ENCODE measurements at places on chromosomes 7 and 10.
A peak's percentile ranks its signal among the peaks of the same experiment; 100 is the strongest.

- DNase-seq, result no peak
Observed at GRCh38 chr7:129875160-129875559, 77.6 kb downstream of the UBE2H start.

GRCh38 chr10:98696516-98696915, 249.8 kb upstream of the HPS1 start:
- DNase-seq, result no peak

- DNase-seq, result peak; percentile 58
Observed at GRCh38 chr10:75165684-75166622, 44.6 kb upstream of the VDAC2 start.

GRCh38 chr10:52499281-52499680, 185.2 kb downstream of the DKK1 start:
- DNase-seq, result no peak

DNA sequence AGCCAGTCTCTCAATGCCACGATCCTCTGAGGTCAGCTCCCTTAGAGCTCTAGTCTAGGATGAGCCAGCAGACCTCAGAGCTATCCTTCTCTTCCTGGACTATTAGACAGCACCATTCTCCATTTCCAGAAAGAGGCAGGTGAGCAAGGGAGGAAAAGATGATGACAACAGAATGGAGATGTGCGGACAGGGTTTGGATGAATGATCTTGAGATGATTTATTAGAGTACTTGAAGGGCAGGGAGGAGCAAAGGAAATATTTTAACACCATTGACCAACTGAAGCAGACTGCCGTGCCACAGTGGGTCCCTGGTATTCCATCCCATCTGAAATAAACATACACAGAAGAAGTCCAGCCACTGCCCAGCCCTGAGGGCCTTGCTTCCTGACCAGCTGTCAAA, 94.3 kb downstream of the CFAP58 start:
- DNase-seq, result no peak

GRCh38 chr7:108314049-108314448, 142.2 kb downstream of the NRCAM start:
- DNase-seq, result no peak

DNA sequence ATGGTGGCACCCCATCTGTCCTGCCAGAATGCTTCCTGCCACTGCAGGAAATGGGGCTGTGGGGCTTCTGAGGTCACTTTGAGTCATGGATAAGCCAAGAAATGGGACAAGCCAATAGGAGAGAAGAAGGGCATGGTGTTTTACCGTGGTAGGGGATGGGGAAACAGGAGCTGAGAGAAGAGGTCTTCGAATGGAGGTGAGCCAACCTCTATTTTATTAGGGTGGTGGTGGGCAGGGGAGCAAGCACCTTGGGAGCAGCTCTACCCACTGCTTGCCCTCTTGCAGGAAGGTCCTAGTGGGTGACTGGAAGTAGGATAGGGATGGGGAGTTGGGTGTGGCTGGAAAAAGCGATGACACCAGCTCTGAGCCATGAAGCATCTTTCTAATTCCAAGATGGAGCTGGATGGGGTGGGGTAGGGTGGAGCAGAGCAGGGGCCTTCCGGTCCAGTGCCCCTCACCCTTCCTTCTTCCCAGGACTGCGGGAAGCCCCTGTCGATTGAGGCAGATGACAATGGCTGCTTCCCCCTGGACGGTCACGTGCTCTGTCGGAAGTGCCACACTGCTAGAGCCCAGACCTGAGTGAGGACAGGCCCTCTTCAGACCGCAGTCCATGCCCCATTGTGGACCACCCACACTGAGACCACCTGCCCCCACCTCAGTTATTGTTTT, 9.1 kb downstream of the ZYX start:
- DNase-seq, result no peak

DNA sequence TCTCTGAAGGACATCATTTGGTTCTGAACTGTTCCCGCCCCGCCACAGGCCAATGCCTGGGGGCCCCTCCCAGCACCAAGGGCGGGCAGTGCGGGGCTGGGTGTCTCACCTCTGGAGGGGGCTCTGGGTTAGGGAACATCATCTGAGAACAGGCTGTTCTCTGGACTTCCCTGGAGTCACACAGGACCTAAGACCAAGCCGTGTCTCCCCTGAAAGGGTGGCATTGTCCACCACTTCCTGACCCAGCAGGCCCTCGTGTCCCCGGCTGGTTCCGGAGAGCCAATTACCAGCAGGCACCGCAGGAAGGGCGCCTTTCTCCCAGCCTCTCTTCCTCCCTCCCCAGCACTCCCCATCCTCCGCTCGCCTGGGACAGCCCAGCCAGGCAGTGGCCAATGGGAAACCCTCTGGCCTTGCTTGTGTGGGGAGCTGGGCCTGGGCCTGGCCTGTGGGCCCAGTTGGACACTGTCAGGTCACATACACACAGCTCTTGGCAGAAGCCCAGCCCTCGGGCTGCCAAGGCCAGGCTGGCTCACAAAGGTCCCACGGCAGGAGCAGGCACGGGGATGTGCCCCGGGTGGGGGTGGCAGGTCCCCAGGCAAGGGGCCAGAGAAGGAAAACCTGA, 119.5 kb downstream of the SPDYE5 start:
- DNase-seq, result no peak

DNA sequence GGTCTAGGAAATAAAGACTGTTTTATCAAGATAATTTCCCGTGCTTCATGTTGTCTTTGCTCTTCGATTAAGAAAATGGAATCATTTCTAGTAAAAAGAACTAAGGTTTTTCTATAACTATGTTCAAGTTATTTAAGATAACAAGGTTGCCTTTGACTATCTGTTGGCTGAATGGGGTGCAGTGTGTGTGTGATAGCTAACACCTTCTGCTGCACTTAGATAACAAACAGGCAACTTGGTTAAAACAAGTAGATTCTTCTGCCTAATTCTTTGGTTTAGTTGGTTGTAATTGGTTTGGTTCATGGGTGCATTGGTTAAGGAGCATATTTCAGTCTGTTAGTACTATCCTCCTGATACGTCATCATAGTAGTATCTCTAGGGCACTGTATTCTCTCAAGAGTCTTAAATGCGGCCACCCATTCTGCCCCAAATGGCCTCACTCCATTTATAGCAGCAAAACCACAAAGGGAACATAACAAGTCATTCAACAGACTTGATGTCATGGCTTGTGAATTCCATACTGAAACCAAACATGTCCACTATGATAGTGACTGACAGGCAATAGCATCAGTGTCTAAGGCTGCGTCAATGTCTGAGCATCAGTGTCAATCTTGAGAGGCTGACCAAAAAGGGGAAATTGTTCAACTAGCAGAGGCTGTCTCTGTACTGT, 55.7 kb downstream of the CCDC3 start:
- no peak for DNase-seq

- DNase-seq, result no peak
Observed at GRCh38 chr7:6168477-6168868, 104.0 kb downstream of the CYTH3 start.

- no peak for DNase-seq
Observed at GRCh38 chr10:71893920-71894319, 42.9 kb upstream of the PSAP start.

DNA sequence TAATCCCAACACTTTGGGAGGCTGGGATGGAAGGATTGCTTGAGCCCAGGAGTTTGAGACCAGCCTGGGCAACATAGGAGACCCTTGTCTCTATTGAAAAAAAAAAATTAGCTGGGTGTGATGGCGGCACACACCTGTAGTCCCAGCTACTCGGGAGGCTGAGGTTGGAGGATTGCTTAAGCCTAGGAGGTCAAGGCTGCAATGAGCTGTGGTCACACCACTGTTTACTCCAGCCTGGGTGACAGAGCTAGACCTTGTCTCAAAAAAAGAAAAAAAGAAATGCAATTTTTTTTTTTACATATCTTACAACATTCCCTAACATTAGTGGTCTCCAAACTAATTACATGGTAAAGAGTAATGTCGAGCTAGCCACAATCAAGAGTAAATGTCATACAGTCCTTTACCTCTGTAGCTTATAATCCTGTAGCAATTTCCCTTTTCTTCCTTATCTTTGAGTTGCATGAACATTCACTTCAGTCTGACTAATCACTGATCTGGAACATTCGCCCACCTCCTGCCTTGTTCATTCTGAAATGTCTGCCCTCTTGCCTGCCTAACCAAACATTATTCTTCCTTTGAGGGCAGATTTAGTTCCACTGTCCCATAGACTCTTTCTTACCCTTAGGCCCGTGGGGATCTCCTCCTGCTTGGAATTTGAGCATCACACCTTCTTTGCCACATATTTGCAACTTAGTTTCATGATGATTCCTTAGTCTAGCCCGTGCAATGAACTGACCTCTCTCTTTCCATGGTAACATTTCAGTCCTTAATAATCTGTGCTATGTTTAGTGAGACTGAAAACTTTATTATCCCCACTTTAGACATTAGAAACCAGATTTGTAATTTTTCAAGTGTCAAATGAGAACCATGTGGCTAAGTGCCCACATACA, 4.8 kb upstream of the VCL start:
- no peak for DNase-seq

DNA sequence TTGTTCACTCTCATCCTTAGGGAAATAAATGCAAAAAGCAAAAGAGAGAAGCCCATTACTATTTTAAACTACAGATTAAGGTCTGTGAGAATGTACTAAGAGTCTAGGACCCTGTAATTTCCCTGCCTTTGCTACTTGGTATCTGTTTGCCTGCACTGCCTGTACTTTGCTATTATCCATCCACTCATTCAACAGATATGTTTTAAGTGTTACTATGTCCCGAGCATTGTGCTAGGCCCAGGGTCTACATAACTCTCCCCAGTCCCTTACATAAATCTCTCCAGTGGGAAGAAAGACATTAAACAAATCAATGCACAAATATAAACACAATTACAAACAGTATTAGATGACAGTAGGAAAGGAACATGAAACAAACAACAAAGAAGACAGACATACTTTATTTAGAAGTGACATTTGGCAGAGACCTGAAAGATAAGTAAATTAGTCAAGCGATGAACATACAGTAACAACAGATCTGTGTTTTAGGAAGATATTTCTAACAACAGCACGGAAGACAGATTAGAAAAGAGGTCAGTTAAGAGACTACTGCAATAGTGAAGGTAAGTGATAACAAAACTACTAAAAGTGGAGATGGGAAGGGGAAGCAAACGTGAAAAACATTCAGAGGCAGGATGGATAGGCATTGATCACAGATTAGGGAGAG, 30.0 kb downstream of the ZNF800 start:
- DNase-seq, result no peak

DNA sequence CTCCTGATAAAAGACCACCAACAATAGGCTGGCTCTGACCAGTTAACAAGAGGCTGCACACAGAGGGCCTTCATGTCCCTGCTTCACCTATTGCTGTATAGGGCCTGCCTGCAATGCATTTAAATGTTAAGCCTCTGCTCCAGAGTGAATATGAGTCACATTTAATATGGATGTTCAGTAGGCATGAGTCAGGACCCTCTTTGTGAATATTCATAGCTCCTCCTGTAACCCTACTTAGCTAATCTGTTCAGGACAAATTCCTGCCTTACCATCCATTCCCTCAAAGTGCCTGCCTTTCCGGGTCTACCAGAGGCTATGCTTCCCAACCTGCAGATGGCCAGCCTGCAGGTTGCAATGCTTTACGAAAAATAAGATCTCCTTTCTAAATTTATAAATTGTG, 32.5 kb downstream of the ARHGAP22 start:
- no peak for DNase-seq

DNA sequence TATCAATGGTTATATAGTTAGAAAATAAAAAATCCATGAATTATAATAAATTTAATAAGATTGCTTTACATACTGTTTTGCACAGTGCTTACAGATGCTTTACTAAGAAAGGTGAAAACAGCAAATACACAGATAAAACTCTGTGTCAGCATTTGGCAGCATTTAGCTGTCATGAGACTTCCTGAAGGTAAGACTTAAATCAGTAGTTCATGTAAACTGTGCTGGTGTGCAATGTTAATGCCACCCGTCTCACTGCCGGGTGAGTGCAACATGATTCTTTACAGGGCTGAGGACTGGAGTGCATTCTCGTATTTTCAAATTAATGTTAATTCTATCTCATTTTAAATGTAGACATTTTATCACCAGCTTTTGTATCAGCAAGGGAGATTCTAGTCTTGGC, 326.2 kb upstream of the POT1 start:
- DNase-seq, result no peak

DNA sequence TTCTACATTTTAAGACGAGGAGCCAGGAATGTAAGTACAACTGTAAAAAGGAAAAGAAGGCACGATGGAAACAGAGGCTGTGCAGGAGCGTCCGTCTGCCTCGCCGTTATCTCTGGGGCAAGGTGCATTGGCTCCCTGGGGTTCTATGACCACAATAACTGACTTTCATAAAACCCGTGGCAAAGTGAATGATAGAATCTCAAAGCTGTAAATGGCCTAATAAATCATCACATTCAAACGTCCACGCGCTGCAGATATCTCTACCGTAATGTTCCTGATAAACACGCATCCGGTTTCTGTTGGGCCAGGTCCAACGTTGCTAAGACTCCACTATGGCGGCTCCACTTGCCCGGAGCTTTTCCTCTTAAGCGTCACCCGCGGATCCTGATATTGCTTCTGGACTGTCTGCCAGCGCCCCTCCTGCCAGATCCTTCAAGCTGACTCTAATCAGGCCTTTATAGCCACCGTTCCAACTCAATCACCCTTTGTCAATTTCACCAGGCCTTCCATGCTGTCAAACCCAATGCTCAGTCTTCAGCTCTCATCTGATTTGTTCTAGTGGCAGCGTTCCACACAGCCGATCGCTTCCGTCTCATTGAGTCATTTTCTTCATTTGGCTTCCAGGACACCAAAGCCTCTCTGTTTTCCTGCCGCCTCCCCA, 265.6 kb upstream of the FOXK1 start:
- DNase-seq, result no peak

DNA sequence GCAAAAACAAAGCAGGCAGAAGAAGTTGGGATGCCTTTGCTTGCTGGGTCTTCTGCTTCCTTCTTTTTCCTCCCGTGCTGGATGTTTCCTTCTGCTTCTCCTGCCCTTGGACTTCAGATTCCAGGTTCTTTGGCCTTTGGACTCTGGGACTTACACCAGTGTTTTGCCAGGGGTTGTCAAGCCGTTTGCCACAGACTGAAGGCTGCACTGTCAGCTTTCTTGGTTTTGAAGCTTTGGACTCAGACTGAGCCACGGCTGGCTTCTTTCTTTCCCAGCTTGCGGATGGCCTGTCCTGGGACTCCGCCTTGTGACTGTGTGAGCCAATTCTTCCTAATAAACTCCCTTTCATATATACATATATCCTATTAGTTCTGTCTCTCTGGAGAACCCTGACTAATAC, 11.3 kb upstream of the LCOR start:
- DNase-seq, result no peak

DNA sequence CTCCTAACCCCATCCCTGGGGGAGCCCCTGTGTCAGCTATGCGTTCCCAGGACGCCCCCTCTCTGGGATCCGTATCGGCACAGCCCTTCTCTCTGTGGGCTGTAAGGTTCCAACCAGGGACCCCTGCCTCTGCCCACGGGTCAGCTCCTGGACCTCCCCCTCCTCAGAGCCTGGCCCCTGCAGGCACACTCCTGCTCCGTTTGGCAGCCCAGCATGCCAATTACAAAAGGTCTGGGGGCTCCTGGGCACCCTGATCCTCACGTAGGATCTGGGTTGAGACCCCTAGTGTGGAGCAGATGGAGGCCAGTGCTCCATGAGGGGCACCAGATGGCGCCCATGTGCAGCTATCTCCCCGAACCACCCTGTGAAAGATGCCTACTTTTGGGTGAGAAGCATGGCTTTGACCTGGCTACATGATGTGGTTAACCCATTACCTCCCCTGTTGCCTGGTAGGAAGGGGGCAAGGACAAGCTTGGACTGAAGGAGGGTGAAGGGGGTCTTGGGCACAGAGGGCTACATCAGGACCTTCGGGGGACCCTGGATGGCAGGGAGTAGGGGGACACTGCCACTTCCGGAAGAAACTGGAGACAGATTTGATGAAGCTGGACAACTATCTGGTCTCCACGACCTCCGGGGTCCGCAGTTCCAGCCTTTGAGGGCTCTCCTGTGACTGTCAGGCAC, 9.0 kb downstream of the TACR2 start:
- no peak for DNase-seq

- DNase-seq, result no peak
Observed at GRCh38 chr10:131609176-131609575, 291.6 kb upstream of the PPP2R2D start.

All from T-helper 1 cell (primary cell).